Activated CD4-positive, alpha-beta memory T cell treated with anti-CD3 and anti-CD28 coated beads for 36 hours (primary cell): ENCODE measurements at places on chromosomes 6 and 20. TPM values are rescaled to one million over a fixed set of nuclear protein-coding genes. Genes with fewer than 3 reads are reported as not detected.

The TRIM10 gene
- 0.38 TPM for total RNA-seq

The OPRM1 gene
- not detected for total RNA-seq

The HLA-C gene
- 983 TPM for total RNA-seq

The TNFRSF6B gene
- not detected for total RNA-seq

The UNC5CL gene
- 2.5 TPM for total RNA-seq

The WFDC12 gene
- total RNA-seq = not detected

The LAMA4 gene
- total RNA-seq = not detected

The EFCAB8 gene
- total RNA-seq = 0.83 TPM

The TSPO2 gene
- not detected for total RNA-seq
